Germinal center (tissue), 1 donor: ENCODE measurements at places on chromosomes 2 and 18.

GRCh38 chr2:239257511-239257937 is 143.3 kb downstream of the HDAC4 start:
- DNase-seq: no peak

DNA sequence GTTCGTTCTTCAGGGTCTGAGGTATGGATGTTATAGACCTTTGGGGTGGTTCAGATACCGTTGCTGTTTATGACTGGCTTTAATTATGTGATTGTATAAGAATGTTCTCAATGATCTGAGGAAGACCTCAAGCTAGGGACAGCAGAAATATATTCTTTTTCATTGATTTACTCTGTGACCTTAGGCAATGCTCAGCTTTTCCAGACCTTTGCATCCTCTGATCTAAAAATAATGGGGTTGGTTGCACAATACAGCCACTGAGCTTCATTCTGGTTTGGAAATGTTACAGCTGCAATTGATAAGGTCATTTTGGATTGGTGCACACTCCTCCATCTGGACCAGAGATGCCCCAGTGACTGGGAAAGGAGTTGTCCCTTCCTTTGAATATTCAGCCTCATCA is 17.2 kb upstream of the CABYR start:
- no peak for DNase-seq

- no peak for DNase-seq
These were observed 41.1 kb downstream of the FAM124B start for GRCh38 chr2:224360801-224361251.

DNA sequence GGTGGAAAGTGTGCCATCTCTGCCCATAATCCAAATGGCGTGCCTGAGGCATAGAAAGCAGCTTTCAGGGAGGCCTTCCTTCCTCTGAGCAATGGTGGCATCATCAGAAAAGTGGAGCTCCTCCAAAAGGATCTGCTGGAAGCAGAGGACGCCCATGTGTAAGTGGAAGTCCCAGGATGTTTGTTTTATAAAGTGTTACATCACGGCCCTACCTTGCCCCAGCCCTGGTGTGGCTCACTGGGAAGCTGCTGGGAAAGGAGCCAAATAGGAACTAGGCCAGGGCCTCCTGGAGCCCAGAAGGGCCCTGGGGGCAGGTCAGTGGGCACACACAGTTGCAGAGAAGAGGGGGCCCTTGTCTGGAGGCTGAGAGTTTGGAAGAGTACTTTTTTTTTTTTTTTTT is 4.2 kb upstream of the ODC1 start:
- DNase-seq: no peak

DNA sequence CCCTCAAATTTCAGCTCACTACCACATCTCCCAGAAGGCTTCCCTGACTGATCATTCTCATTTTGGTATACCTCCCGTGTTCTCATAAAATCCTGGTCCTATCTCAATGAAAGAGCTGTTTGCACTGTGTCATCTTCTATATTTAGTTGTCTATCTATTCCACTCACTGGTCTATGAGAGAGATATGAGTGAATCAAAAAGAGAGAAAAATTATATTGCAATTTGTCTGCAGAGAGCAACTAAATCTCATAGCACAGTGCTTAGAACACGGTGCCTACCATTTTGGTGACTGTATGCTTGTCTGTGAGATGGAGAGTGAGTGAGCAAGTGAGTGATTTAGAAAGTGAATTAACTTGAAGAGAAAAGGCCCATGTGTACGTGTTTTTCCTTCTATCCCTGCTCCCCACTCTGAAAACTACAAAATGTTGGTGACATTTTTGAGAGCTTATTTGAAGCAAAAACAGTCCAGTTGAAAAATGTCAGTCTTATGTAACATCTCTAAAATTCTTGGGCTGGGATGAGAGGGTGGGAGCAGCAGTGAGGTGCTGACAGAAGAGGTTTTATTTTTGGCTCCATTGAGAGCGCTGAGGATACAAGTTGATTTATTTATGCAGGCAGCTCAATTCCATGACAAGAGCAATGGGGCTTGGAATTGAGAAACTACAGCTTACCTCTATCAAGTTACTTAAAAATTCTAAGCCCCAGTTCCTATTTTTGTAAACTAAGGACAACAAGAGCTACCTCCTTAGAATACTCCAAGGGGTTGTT is 373.5 kb upstream of the CHST9 start:
- no peak for DNase-seq

GRCh38 chr2:37809931-37810570 is 115.0 kb upstream of the RMDN2 start:
- DNase-seq: no peak
